SJSA1 (cell line): ENCODE measurements at places on chromosomes 6 and 20.

GRCh38 chr6:115896538-115897129, 164.1 kb downstream of the FRK start:
- DNase-seq, result peak; percentile 19

DNA sequence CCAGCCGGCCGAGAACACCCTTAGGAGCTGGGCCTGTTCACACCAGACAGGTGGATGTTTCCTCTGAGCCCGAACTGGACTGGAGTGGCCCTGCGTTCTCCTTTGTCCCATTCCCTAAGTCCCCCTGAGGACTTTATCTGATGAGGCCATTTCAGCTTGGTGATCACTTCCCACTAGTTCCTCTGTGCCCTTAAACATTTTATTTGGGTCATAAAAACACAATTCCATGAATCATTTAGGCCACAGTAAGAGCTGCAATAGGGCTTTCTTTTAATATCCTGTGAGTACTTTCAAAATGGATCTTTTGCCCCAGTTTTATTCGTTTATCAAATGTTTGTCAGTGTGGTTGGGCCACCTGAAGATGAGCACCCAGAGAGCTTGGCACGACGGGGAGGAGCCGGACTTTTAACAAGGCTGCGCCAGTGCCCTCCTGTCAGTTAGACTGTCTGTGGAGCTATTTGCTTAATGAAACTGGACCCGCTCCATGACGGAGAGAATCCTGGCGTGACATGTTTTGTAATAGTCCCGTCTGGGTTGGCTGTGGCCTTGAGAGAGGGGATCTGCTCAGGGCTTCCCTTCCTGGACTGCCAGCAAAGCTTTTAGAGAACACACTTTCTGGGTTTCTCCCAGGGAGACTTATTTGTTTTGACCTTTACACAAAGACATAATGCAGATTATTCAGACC, 53.5 kb downstream of the ZDHHC14 start:
- DNase-seq, result no peak

DNA sequence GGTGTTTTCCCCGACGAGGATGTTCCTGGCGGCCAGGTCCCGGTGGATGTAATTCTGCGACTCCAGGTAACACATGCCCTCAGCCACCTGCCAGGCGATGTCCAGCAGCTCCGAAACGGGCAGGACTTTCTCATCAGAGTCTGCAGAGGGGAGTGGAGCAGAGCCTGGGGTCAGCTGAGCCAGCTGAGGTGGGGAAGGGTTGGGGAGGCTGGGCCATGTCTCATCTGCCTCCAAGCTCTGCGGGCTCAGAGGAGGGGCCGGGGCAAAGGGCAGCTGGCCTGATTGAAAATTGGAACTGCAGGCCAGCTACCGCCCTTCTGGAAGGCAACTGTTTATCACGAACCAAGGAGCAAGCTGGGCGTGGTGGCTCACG, 6.4 kb downstream of the PTK6 start:
- no peak for DNase-seq

DNA sequence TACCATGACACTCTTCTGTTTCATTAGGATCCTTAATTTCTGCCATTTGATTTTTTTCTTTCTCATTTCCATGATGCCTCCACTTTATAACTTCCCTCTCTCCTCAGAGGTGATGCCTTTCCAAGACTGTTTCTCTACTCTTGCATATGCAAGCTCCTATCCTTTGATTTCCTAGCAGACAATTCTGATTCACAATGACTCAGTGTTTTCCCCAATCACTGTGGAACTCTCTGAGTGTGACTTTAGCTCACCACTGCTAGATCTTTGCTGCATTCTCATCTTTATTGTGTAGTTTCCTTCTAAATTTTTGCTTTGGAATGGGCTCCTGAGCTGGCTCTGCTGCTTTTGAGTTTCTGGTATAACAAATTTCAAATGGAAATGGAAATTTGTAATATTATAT, 184.9 kb downstream of the TINAG start:
- DNase-seq, result no peak

- no peak for DNase-seq
Observed at GRCh38 chr6:8321671-8322404, 113.5 kb downstream of the SLC35B3 start.
